Muscle of arm (tissue), 14 donors: ENCODE measurements at places on chromosomes 7 and 10.

DNA sequence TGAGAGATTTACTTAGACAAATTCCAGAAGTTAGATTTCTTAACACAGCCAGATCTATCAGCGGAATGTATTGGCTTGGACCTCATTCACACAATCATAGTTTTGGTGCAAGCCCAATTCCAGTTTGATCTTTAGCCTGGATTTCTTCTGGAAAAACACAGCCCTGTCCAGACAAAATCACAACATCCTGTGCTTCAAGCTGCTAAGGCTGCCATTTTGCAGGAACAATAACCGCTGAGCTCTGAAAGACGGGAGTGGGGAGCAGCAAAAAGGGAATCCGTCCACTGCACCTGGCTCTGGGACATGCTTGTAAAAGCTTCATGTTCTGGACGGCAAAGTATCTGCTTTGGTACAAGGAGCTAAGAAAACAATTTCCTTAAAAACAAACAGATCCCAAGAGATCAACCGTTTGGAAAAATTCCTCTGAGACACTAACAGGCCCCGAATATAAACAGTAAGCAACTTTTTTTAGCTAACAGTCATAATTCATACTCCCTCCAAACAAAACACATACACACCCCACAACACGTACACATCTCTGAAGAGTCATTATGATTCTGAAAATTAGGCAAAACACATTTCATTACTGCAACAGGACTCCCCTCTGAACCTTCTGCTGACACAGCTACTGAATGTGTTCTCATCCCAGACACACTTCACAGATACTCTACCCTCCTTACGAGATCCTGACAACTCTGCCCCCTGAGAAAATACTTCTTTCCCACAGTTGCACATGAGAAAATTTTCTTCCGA lies 32.4 kb downstream of the ITIH5 start:
- peak; percentile 70 for DNase-seq

DNA sequence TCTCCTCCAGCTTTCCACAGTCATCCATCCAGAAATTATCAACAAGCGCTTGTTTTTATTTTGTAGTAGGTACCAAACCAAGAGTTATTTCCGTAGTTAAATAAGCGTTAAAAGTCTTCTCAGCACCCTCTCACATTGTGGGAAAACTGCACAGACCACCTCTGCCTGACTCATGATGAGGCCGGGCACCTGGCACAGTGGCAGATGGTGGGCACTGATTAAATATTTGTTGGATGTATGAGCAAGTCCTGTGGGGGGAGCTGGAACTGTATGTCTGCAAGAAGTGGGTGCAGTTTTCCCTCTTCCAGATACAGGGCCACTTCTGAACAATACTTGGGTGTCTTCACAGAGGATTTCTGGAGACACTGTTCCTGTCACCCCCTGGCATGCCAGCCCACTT lies 5.3 kb upstream of the REPIN1 start:
- DNase-seq: no peak

- DNase-seq: peak; percentile 15
Measured at GRCh38 chr7:98729121-98729520, 112.0 kb downstream of the NPTX2 start.

GRCh38 chr10:117754770-117755658 lies 212.5 kb downstream of the EMX2 start:
- DNase-seq: no peak

DNA sequence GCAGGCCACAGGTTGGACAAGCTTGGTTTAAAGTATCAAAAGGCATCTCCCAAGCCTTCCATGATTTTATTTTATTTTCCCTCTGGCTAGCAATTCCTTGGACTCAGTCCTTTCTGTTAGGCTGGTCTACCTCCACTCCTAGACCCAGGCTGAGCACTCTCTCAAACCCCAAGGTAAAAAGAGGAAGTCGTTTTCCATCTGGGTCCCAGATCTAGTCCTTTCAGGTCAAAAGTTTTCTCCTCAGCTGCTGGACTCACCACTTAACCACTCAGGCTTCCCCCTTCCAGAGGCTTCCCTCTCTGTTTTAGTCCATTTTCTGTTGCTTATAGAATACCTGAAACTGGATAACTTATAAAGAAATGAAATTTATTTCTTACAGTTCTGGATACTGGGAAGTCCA lies 252.3 kb upstream of the MKLN1 start:
- DNase-seq: no peak

DNA sequence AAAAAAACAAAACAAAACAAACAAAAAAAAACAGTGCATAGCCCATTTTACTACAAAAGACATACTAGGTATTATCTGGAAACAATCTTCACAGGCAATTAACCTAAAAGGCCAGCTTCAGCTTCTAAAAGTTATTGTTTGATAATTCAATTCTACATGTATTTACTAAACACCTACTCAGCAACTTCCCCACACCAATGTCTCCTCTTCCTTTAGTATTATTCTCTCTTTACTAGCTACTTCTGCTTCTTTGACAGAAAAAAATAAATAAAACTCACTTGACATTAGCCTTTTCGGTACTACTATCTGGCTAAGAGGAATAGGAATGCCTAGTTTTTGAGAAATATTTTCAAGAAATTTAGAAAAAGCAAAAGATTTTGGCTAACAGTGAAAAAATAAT lies 2.8 kb downstream of the TM9SF3 start:
- no peak for DNase-seq

DNA sequence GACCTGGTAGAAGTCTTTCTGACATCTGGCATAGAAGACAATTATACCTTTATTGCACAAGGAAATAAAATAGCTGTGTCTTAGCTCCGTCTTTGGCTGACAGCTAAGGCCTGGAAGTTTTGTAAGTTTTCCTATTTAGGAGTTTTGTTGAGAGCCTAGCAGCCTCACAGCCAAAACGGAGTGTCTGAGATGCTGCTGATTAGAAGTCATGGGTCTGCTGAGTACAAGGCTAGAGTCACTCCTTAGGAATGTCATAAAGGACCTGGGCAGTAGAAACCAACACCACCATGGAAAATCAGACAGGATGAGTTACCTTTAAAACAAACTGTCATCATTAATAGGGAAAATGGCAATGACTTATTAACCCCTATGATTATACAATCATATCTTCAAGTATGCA lies 442.5 kb downstream of the KCNMA1 start:
- no peak for DNase-seq

DNA sequence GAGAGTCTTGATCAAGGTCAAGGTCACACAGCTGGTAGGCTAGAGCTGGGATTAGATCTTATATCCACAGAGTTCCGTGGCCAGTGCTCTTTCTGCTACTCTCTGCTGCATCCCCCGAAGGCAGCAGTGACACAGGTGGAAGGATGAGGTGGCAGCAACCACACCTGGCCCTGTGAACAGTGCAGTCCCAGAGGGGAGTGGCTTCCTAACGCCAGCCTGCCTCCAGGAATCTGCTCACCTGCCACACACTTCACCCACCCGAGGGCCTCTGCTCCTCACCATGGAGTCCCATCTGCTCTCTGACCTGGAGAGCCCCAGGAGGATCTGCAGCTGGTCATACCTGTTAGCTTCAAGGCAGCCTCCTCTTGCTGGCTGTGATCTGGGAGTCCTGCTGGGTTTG lies 484.2 kb downstream of the PLXNA4 start:
- DNase-seq: no peak

DNA sequence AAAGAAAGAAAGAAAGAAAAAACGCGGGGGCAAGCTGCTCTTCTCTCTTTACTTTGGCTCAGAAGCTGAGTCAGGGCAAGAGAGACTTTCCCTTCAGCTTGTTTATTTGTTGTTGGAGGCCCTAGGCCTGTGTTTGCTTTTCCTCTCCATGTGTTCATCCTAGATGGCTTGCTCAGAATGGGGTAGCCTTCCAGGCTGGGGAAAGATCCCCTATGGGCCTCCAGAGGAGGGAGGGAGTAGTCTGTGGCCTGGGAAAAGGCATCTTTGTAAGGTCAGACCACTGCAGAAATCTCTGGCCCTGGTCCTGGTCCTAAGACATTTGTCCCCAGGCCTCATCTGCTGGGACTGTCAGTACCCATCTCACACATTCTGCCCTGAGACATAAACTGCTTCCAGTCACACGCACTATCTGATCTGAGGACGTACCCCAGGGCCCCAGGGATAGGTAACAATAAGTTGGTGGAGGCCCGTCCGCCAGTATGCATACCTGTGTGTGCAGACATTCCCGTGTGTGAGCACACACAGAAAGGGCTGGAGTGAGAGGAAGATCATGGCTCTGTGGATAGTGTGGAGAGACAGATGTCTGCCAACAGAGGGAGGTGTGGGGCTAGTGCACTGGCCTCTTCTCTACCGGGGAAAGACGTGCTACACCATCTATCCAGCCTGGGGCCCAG lies 4.9 kb upstream of the SCD start:
- DNase-seq: no peak

GRCh38 chr10:95388539-95388938 lies 97.7 kb upstream of the PDLIM1 start:
- DNase-seq: no peak

DNA sequence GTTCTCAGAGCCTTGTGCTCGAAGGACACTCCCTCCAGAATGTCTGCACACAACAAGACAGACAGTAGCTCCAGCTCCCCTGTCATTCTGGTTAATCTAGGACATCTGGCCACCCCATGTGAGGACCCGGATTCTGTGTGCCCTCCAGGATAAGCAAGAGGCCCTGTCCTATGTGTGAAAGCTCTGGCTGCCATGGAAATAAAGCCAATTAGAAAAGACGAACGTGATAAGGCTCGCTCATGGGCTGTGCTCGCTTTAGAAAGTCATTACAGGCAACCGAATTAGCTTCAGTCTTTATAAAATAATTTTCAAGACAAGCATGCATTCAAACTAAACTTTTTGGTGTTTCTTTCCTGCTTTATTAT lies 263.4 kb downstream of the INHBA start:
- no peak for DNase-seq

DNA sequence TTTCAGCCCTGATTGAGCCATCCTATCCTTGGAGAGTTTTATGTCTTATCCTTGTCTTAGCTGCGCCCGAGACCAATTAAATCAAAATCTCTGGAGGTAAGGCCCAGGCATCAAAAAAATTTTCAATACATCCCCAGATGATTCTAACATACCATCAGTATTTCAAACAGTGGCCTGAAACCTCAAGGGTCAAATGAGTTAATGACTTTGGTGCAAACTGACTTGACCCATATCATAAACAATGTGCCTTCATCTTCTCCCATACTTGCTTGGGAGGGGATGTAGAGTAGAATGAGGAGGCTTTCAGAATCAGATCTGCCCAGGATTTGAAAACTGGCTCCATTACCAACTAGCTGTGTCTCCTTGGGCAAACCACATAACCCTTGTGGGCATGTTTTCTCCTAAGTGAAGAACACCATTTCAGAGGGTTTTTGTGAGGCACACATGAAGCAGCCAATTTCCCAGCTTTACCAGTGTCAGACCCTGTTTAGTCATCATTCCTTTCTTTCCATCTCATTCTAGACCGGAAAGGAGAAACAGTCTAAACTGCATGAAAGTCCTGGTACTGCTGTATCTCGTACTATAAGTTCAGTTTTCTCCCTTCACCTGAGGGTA lies 35.7 kb upstream of the ATXN7L1 start:
- DNase-seq: no peak

DNA sequence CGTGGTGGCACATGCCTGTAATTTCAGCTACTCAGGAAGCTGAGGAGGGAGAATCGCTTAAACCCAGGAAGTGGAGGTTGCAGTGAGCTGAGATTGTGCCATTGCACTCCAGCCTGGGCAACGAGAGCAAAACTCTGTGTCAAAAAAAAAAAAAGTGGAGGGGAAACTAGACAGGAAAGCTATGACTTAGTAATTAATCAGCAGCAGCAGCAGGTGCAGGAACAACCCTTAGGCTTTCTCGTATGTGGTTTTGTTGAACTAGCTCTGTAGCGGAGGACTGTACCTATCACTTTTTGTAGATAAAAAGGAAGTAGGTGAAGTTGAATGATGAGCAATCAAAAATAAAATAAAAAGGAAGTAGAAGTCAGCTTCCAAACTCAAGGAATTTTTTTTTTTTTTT lies 76.9 kb upstream of the KMT2C start:
- no peak for DNase-seq

GRCh38 chr7:87627634-87627994 lies 584 bp upstream of the RUNDC3B start:
- DNase-seq: peak; percentile 5

- no peak for DNase-seq
Measured at GRCh38 chr10:28179006-28179742, 123.7 kb downstream of the MPP7 start.

GRCh38 chr10:43206391-43207235 lies 60.3 kb downstream of the RASGEF1A start:
- DNase-seq: no peak

DNA sequence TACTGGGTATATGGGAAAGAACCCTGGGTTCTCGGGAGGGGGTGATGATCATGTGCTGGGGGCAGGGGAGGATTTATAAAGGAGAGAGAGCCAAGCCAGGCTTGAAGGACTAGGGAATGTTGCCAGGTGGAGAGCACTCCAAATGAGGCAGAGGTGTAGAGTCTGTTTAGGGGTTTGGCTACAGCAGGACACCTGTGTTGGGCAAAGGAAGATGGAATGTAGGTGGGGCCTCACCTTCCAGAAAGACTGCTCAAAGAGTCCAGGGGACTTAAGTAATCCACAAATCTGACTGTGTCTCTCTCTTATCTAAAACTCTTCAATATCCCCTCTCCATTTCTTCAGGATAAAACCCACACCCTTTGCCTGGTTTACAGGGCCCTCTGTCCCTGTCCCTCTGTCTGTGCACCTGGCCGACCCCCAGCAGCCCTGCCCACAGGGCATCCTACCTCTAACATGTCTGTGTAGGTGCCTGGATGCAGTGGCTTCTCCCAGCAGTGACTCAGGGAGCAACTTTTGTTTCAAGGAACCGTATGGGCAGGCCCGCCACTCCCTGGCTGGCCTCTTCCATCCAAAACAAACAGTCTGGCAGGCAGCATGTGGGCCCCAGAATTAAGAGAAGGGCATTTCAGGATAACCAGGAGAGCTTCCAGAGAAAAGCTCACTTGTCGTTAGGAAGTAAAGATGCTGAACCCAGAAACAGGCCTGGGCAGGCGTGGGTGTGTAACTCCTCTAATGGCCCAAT lies 10.6 kb upstream of the PLEKHA1 start:
- DNase-seq: no peak

DNA sequence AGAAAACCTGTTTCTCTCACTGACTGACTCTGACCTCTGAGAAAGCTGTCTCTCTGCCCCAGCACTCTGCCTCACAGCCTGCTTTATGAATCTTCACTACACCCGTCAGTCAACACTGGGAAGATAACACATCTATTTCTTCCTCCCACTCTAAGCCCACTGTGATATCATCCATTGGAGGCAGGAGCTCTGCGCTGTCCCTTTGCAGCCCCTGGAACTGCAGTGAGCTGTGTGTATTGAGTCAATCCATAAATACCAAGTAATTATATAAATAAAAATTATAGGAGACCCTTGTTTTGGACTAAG lies 17.2 kb upstream of the FXYD4 start:
- no peak for DNase-seq
